Activated T-helper 17 cell treated with anti-CD3 and anti-CD28 coated beads, Interleukin-2, amount 50 U/mL, for 72 hours (primary cell): ENCODE measurements at places on chromosomes 2 and 18. TPM values are rescaled to one million over a fixed set of nuclear protein-coding genes. Genes with fewer than 3 reads are reported as not detected.

Gene SRD5A2
- not detected for total RNA-seq

Gene UGT1A10
- not detected for total RNA-seq

Gene NEUROD1
- not detected for total RNA-seq

Gene OST4
- 286 TPM for total RNA-seq

Gene IL36B
- total RNA-seq, result not detected

Gene DCDC2C
- total RNA-seq, result not detected

Gene NCK2
- 75.4 TPM for total RNA-seq

Gene CRYGC
- not detected for total RNA-seq

Gene ABCA12
- not detected for total RNA-seq

Gene CNTNAP5
- total RNA-seq, result not detected

Gene SERPINB10
- total RNA-seq, result not detected

Gene ALPG
- not detected for total RNA-seq

Gene NYAP2
- total RNA-seq, result 0.19 TPM

Gene OTOS
- total RNA-seq, result not detected

Gene CHRND
- total RNA-seq, result not detected

Gene SULT1C4
- not detected for total RNA-seq

Gene LIMS4
- 0.43 TPM for total RNA-seq

Gene NR4A2
- 11.9 TPM for total RNA-seq

Gene LOXHD1
- not detected for total RNA-seq

Gene ZSWIM2
- total RNA-seq, result not detected

Gene RNU2-63P
- 10.2 TPM for total RNA-seq

Gene CDK5R2
- not detected for total RNA-seq

Gene RPL37A
- total RNA-seq, result 3,993 TPM

Gene KCNG2
- total RNA-seq, result not detected

Gene ZRANB3
- total RNA-seq, result 8.6 TPM

Gene HJURP
- total RNA-seq, result 147 TPM

Gene BMP10
- not detected for total RNA-seq

Gene ANKRD30BL
- total RNA-seq, result not detected

Gene EVX2
- not detected for total RNA-seq

Gene ECEL1
- total RNA-seq, result not detected

Gene COLEC12
- not detected for total RNA-seq
